ENCODE measurements at places on chromosomes 3 and 15. TPM values are rescaled to one million over a fixed set of nuclear protein-coding genes. Genes with fewer than 3 reads are reported as not detected.

DNA sequence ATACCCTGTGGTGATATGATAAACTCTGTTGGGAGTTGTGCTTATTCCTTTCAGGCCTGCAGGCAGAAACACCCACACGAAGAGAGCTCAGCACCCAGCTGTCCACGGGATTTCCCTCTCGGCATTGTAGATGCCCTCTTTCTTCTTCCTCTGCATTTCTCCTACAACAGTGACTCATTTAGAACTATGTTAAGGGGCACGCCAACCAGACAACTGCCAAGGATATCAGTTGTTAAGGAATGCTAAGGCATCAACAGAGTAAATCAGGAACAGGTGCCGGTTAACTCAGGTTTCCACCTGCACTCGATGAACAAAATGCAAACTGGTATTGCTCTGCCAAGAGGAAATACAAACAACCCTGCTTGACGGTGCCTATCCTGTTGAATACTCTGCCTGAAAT is 270.0 kb upstream of the PEX5L start:
- DNase-seq: peak; percentile 90

- DNase-seq: no peak
Observed at GRCh38 chr15:47872869-47873432, 155.6 kb downstream of the SEMA6D start.

DNA sequence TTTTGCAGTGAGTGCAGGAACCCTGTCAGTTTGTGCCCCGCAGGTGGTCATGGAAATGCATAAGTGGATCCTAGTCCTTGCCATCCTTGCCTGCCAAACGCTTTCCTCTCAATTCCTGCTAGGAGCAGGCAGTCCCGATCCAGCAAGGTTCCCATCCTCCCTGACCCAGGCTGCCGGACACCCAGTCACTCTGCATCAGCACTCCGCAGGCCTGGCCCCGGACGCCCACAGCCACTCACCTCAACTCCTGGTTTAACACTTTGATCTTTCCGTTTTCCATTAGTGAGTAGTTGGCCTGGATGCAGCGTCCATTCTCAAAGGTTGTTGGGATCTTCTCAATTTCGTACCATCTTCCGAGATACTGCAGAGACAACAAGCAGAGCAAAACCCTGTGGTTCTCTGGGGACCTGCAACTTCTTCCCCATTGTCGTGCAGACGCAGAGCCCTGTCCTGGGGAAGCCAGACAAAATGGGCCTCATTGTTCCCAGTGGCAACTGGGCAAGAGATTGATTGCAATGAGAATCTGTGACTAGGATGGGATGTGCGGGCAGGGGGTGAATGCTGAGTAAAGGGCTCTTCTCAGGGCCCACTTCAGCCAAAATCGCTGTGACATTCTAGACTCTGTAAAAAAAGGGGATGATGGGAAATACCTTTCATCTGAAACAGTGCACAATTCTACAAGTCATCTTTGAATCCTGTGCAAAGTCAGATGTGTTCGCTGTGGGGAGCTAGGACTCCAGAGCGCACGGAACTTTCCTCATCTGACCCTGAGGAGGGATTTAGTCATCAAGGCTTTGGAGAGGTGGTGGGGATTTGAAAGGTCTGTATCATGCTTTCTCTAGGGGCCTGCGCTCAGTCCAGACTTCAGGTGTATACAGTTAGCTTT is 9.9 kb downstream of the APOD start:
- DNase-seq: no peak

- DNase-seq: peak; percentile 60
Observed at GRCh38 chr3:129278966-129279906, 566 bp downstream of the HMCES start.

GRCh38 chr3:46065294-46065705 is 38.0 kb upstream of the XCR1 start:
- peak; percentile 90 for DNase-seq

- no peak for DNase-seq
Observed at GRCh38 chr15:60390231-60390630, 7.6 kb downstream of the ANXA2 start.

Gene LRTM1
- total RNA-seq: not detected
